T-helper 17 cell (primary cell): ENCODE measurements at places on chromosomes 11 and 22. TPM values are rescaled to one million over a fixed set of nuclear protein-coding genes. Genes with fewer than 3 reads are reported as not detected.

ILK gene
- total RNA-seq: 70.2 TPM

MS4A15 gene
- not detected for total RNA-seq

OR4A15 gene
- total RNA-seq: not detected

APOBEC3H gene
- 4.4 TPM for total RNA-seq

SCGB1A1 gene
- total RNA-seq: not detected

PHF5A gene
- total RNA-seq: 31.7 TPM

CCDC85B gene
- total RNA-seq: 27.4 TPM

MLC1 gene
- 1.3 TPM for total RNA-seq

GLYAT gene
- total RNA-seq: not detected

ADAMTS8 gene
- total RNA-seq: not detected

ENDOD1 gene
- total RNA-seq: 22.5 TPM

TUB gene
- total RNA-seq: 0.37 TPM

FZD4 gene
- total RNA-seq: 0.02 TPM

UCP2 gene
- total RNA-seq: 919 TPM

TSPAN18 gene
- total RNA-seq: 79.8 TPM

CHRDL2 gene
- total RNA-seq: not detected

XKR3 gene
- not detected for total RNA-seq

C11orf16 gene
- total RNA-seq: not detected
